ENCODE measurements at places on chromosomes 2 and 18.
A peak's percentile ranks its signal among the peaks of the same experiment; 100 is the strongest.

- DNase-seq, result no peak
Measured at GRCh38 chr2:133098787-133099186, 428.8 kb upstream of the LYPD1 start.

GRCh38 chr2:143085125-143085784 lies 44.0 kb upstream of the ARHGAP15 start:
- no peak for DNase-seq

- DNase-seq, result no peak
Measured at GRCh38 chr2:8367833-8368232, 314.0 kb upstream of the ID2 start.

GRCh38 chr2:133942398-133942797 lies 311.5 kb upstream of the MGAT5 start:
- no peak for DNase-seq

DNA sequence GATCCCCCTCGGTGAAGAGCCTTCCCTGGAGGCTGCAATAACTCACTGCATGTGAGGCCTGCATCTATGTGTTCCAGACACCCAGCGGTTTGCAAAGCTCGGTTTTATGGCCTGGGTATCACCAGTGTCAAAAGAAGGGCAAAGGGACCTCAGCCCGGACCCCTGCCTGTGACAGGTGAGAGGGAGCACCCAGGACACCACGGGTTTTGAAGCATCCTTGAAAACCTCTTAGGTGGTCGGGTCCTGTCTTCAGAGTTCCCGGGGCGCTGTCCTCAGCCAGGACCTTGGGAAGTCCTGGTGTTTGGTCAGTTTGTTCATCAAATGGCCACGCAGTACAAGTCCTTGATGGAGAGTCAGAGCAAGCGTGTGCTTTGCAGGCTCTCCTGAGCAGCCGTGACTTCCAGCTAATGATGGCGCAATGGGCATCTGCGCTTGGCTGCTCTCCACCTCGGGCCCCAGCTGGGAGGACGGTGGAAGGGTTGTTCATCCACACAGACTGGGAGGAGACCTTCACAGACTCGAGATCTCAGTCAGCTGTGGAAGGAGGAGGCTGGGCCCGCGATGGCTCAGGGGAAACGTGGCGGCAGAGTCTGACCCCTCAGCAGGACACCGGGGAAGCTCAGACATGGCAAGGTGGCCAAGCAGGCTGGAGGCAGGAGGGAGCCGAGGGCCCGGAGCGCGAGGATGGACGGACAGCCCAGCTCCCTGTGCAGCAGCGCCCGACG lies 113.1 kb upstream of the GPC1 start:
- no peak for DNase-seq

- DNase-seq, result no peak
Measured at GRCh38 chr18:45839414-45840395, 14.2 kb downstream of the SIGLEC15 start.

- DNase-seq, result peak; percentile 46
Measured at GRCh38 chr2:186575302-186575701, 14.6 kb upstream of the ITGAV start.

GRCh38 chr2:125070726-125071505 lies 1045.8 kb downstream of the CNTNAP5 start:
- no peak for DNase-seq

GRCh38 chr18:61470031-61470674 lies 136.9 kb downstream of the CDH20 start:
- no peak for DNase-seq

GRCh38 chr2:182181381-182181780 lies 195.7 kb downstream of the PPP1R1C start:
- DNase-seq, result no peak

GRCh38 chr2:138486363-138487198 lies 15.0 kb upstream of the SPOPL start:
- DNase-seq, result no peak

GRCh38 chr18:11064727-11065460 lies 84.5 kb downstream of the PIEZO2 start:
- no peak for DNase-seq

DNA sequence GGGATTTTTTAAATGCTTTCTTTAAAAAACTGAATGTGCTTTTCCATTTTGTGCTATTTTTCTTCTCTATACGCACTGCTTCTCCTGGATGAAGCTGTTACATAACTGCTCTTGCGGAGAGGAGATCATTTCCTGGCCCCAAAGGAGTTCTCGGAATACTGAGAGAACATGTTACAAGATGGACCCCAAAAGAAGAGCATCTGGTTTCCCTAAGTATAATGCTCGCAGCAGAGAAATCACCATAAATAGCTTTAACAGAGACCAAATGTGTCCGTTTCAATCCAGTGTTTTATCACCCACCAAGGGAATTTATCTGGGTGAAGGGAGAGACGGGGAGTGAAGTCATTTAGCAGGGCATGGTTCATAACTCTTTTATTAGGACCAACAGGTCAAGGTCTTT lies 80.1 kb downstream of the RBM43 start:
- no peak for DNase-seq

- DNase-seq, result no peak
Measured at GRCh38 chr2:210475706-210476105, 853 bp downstream of the LANCL1 start.

DNA sequence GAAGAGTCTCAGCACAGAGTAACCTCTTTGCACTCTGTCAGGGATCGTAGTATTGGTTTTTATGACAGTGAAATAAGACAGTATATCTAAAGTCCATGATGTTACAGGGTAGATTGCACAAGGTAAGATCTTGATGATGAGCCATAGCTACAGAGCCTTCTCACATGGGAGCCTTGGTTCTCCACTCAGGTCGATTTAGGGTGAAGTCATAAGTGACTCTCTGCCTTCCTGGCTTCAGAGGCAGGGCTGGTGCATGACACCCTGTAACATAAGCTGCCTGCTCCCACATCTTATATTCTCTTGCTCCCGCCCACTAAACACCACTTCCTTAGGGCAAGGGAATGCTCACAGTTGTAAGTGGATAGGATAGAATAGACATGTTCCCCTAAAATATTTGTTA lies 13.3 kb downstream of the DAPL1 start:
- DNase-seq, result no peak

- no peak for DNase-seq
Measured at GRCh38 chr2:95274291-95275150, at the start of gene PROM2. Gene PROM2 (plus strand): TSS chr2:95274449. CDS start chr2:95274586, 137 bp downstream.

DNA sequence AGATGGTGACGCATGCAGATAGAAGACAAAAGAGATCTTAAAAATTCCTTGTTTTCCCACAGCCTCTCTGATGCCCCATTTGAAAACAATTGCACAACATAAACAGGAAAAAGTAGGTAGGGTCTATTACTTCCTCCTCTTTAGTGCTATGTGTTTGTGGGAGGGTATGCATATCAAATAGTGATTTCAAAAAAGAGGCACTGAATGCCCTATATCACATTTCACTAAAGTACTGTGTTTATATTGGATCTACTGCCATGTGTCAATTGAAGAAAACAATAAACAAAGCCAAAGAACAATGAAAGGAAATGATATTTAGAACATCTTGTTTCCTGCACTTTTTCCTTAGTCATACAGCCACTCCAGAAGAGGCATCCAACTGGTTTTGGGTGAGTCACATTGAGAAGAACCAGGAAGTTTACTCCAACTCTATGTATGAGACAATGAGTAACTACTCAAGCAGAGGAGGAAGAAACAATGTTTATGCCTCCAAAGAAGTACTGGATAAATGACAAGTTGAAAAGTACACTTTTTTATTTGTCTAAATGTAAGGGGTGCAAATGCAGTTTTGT lies 583.6 kb downstream of the FBXO15 start:
- no peak for DNase-seq

DNA sequence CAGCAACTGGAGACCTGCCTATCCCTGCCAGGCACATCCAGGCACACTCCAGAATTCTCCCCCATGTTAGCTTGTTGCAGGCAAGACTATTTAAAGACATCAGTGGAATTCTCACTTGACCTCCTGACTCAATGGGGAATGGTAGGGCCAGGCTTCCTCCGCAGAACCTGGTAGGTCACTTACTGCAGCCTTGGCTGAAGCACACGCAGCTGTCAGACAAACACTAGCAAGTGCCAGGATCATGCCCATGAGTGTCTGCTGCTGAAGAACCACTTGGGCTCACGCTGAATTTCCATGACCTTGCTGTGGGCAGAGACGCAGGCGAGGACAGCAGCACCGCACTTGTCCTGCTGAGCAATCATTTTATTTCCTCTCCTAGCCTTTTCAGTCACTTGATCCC lies 3.2 kb downstream of the LRRC30 start:
- no peak for DNase-seq

DNA sequence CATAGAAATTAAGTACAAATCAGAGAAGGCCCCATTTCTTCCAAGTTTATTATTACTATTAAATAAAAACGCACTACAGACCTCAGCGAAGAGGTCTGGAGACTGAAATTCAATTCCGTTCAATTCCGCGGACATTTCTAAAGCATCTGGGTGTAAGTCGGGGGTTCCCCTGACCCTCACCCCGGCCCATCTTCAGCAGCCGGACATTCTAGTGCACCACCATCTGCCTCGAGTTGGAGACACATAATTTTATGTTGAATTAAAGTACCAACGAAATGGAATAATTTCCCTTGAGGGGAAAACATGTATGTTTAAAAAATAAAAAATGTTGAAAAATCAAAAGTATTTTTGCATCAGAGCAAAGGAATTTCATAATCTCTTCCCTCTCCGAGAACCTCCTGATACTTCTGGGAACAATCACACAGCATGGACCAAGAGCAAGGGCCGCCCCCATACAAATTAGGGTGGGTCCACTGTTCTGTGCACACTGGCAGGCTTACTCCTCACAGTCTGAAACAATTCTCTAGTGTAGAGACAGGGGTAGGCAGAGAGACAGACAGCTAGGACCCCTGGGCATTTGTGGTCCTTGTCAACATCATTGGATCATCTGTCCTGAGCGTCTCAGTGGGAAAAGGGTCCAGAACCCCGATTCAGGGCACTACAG lies 29.3 kb downstream of the MBP start:
- no peak for DNase-seq

DNA sequence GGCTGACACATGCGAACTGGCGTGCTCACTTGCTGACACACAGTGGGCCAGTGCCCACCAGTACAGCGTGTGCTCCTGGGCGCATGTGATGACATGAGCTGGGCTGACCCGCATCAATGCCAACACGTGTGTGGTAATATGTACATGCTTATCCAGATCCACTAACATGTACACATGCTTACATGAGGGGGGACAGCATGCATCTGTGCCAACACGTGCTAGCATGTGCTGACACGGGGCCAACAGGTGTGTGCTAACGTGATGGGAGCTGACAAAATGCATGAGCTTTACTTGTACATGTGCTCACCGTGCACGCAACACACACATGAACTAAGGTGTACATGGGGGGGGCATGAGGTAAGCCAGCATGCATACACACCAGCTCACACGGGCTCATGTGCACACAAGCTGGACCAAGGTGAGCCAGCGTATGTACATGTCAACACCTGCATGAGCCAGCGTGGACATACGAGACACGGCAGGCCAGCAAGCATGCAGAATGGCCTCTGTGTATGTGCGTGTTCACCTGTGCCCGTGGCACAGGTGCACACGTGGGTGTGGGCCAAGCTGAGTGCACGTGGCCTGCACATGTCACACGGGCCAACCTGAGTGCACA lies 28.5 kb downstream of the GPC1 start:
- DNase-seq, result no peak

DNA sequence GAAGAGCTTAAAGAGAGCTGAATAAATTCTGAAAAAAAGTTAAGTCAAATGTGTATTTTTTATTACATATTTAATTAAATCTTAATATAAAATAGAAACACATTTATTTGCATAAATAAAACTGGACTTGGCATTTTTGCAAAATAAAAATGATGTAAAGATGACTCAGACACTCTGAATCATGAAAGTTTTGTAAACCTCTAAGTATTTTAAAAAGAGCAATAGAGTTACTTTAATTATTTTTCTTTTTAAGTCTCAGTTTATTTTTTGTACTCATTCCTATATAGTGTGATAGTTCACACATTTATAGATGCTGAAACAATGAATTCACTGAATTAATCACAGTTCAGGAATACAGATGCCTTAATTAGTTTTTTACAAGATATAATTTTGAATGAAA lies 109.9 kb upstream of the DTNA start:
- DNase-seq, result no peak

DNA sequence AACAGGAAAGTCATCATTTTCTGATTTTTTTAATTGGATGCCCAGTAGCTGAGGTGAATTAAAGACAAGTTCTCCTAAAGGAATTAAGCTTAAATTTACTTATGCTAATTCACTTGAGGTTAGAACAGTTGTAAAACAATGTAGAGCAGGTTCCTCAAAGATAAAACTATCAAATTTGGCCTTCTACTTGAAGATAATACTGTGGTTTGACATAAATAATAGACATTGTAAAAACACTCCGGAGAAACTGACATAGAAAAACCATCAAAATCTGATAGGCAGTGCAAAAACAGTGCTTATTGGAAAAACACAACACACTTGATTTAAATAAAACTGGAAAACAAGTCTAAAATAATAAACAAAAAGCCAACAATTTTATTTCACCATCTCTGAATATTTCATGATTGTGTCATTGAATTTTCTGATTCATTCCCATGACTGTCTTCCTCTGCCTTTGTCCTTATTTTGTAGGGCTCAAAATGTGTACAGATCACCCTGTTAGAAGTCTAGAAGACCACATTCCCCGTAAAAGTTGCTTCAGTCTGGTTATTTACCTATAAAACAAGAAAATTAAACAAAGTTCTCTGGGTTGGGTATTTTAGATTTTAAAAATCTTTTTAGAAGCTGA lies 28.3 kb upstream of the SLC40A1 start:
- DNase-seq, result no peak

- no peak for DNase-seq
Measured at GRCh38 chr2:212264187-212264586, 274.4 kb downstream of the ERBB4 start.

GRCh38 chr18:78411539-78411938 lies 568.1 kb upstream of the SALL3 start:
- DNase-seq, result no peak

DNA sequence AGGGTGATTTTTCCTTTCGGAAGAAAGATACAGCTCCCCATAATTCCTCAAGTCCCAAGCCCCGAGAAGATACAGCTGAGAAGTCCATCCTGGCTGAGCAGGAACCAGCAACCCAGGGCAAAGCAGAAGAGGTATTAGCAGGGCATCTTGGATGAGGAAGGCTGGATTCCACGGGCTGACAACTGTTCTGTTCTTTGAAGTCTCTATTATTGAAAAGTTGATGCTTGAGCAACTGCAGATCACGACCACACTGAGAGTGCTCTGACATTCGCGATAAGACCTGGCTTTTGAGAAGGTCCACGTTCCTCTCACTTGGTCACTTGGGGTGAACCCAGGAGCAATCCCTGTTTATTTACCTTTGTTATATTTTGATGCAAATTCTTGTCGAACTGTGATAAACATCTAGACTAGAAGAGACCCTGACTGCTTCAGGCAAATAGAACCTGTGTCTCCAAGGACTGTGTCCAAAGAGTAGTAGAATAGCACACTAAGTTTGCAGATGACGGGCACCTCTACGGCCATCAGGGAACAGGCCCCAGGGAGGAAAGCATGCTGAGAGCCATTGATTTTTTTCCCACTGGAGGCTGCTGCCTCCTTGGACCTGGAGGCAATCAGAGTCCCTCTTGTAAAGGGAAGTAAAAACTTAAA lies 133.1 kb downstream of the ARL4C start:
- no peak for DNase-seq
